ENCODE measurements at places on chromosomes 3 and 15. TPM values are rescaled to one million over a fixed set of nuclear protein-coding genes. Genes with fewer than 3 reads are reported as not detected.

Gene ARIH2
- 157 TPM for total RNA-seq

Gene ITGA11
- 4.3 TPM for total RNA-seq

Gene DNAJC13
- total RNA-seq: 40.1 TPM

Gene LYZL4
- total RNA-seq: 28.7 TPM

Gene IL17RB
- total RNA-seq: 9.5 TPM

Gene ARL6
- total RNA-seq: 12.8 TPM

Gene TPRG1
- 15.9 TPM for total RNA-seq

Gene HIGD2B
- 2.4 TPM for total RNA-seq

Gene CACNA2D3
- 11.2 TPM for total RNA-seq

Gene ARPP21
- 0.47 TPM for total RNA-seq

Gene MCF2L2
- total RNA-seq: 24.2 TPM

Gene ARHGAP11A
- total RNA-seq: 12.6 TPM

Gene ITPKA
- total RNA-seq: 21.3 TPM

Gene CACNA2D2
- total RNA-seq: 16.1 TPM

Gene LARP6
- total RNA-seq: 49.6 TPM

Gene PPP1R14D
- 0.43 TPM for total RNA-seq

Gene POTEB
- total RNA-seq: 17.6 TPM

Gene TMEM44
- total RNA-seq: 14.9 TPM

Gene WDR48
- 67.8 TPM for total RNA-seq

Gene TF
- total RNA-seq: 60.2 TPM

Gene KLF15
- total RNA-seq: 32.0 TPM

Gene PLIN1
- total RNA-seq: 18.5 TPM

Gene BUB1B
- 38.6 TPM for total RNA-seq

Gene IL1RAP
- total RNA-seq: 1.7 TPM

Gene DAG1
- 169 TPM for total RNA-seq

Gene BNC1
- total RNA-seq: 32.7 TPM

Gene CX3CR1
- total RNA-seq: 2.0 TPM

Data from testis (tissue), 5 donors.